ENCODE measurements at places on chromosomes 5 and 9.

DNA sequence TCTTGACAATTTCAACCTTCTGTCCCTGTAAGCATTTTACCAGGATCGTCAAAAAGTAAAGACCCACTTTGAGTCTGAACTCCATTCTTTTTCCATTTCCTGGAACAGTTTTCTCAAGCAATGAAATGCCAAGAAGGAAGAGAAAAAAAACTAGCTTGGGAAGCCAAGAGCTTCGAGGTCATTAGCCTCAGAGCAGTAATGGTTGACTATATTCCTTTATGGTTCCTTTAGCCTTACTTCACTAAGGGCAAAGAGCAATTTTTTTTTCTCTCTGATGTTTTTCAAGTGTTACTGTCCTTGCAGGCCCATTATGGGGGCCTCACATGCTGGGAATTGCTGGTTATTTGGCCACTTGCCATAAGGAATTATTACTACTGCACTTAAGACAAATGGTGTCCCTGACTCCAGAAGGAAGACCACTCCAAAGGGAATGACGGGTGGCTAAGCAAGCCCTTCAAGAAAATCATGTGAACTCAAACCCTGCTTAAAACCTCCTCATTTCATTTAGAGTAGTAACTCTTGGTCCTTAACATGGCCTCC, 37.1 kb downstream of the BNC2 start:
- no peak for DNase-seq

DNA sequence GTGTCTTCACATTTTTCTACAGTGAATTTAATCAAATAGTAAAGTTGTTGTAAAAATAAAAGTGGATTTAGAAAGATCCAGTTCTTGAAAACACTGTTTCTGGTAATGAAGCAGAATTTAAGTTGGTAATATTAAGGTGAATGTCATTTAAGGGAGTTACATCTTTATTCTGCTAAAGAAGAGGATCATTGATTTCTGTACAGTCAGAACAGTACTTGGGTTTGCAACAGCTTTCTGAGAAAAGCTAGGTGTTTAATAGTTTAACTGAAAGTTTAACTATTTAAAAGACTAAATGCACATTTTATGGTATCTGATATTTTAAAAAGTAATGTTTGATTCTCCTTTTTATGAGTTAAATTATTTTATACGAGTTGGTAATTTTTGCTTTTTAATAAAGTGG, 60.4 kb downstream of the MTAP start:
- no peak for DNase-seq

- peak; percentile 81 for DNase-seq
These were observed 2.6 kb downstream of the CDK9 start for GRCh38 chr9:127788337-127789011.

DNA sequence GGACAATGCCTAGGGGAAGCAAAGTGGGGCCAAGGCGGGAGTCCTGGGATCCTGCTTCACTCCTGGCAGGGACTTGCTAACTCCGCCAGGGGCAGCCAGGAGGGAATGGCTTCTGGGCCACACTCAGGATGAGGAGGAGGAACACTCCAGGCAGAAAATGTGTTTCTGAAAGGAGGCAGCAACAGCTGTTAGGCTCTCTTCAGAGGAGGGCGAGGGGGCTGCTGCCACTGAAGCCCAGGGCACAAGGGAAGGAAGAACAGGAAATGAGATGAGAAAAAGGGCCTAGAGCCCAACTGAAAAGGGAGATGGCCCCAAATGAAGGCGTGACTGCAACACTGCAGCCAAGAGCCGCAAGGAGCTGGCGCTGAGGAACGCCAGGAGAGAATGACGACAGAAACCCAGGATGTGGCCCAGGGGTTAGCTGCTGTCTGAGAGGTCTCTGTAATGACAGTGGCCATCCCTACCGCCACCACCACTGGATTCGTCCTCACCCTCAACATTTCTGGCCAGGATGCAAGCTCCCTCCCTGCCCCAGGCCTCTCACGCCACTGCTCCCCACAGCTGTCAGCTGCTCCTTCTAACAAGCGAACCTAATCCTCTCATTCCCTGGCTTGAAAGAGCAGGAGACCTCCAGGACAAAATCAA, 15.8 kb downstream of the PSMB7 start:
- no peak for DNase-seq

DNA sequence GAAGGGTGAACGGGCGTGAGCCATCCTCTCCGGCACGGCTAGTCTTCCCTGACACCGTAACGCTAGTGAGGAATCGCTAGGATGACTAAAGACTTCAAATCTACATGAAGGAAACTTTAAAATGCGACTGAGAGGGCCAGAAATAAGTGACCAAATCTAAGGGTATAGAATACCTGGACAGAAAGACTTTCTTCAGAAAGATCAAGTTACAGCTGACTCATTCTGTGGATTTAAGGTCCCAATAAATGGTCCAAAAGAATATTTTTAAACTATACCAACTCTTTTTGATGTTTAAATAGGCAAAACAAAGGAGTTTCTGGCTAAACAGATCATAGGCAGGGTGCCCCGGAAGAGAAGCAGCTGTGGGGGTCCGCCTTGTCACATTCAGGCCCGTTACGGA, 38.9 kb upstream of the CEP72 start:
- DNase-seq, result no peak

GRCh38 chr5:128358826-128359225, 179.2 kb downstream of the FBN2 start:
- DNase-seq, result no peak

- peak; percentile 29 for DNase-seq
These were observed 13.7 kb downstream of the DOCK2 start for GRCh38 chr5:169650701-169651331.

- DNase-seq, result no peak
These were observed 83.7 kb downstream of the GALNT10 start for GRCh38 chr5:154273963-154274827.

DNA sequence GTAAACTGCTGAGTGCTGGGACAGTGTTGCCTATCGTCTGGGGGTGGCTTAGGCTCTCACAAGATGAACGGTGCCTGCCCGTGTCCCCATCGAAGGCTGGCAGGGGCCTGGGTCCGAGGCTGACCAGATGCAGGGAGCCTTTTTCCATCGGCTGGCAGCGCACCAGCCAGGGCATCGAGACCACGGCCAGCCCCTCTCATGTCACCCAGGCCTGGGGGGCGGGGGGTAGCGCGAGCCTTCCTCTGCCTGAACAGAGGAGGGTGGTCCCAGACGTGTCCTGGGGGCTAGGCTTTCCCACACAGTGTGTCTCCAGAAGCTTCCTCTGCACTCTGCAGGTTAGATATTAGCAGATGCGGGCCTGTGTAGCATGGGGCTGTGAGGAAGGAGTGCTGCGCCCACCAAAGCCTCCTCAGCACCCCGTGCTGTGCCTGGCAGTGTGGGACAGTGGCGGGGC, 17.3 kb downstream of the FGD3 start:
- no peak for DNase-seq

GRCh38 chr5:98927242-98927988, 1.4 kb downstream of the CHD1 start:
- DNase-seq, result peak; percentile 70

- DNase-seq, result no peak
These were observed 10.8 kb upstream of the MGAT1 start for GRCh38 chr5:180813420-180813819.

GRCh38 chr9:69173891-69174615, at the start of gene TJP2:
TSS of gene TJP2 (plus strand) at chr9:69174277. CDS start at chr9:69174373, 96 bp downstream.
- DNase-seq, result peak; percentile 41

DNA sequence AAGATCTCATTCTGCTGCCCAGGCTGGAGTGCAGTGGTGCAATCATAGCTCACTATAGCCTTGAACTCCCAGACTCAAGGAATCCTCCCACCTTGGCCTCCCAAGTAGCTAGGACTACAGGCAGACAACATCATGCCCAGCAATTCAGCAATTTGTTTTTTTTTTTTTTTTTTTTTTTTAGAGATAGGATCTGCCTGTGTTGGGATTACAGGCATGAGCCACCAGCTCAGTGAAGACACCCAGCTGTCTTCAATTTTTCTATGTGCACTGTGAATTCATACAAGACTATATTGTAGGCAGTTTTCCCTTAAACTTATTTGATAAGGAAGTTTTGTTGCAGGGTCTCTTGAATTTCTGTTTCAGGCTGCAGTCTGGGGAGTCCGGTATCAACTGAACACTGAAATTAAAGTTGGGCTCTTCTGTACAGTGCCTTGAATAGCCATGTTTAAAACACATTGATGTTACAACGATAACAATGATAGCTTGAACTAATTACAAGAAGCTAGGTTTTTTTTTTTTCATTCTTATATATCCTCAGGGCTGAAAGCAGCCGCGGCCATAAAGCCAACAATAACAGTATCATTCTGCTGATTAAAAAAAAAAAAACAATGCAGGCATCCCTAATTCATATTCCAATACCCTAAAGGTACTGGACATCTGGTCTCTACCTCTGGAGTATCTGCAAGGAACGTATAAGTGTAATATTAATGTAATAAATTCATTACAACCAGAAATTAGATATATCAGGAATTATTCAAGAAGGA, 63.5 kb downstream of the MPDZ start:
- DNase-seq, result no peak

- no peak for DNase-seq
These were observed 30.3 kb upstream of the PURA start for GRCh38 chr5:140083650-140084049.

GRCh38 chr9:117184173-117184572, 230.7 kb downstream of the ASTN2 start:
- DNase-seq, result no peak

DNA sequence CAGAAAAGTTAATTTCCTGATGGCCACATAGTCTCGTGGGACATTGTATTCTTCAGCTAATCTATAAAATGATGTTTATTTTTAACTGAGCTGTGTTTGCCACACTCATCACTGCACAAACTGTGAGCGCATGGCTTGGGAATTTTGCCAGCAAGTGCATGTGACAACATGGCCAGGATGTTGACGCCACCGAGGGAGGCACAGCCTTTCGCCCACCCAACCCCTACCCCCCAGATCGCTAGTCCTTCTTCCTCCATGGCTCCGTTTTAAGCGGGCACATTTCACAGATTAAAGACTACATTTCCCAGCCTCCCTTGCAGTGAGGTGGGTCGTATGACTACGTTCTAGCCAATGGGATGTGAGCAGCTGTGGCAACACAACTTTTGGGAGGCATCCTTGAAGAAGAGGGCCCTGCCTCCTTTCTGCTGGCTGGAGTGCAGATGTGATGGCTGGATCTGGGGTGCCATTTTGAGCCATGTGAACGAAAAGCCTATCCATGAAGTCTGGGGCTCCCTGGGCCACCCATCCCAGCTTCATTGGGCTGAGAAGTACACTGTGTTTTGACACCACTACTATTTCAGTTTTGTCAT, 7.9 kb downstream of the NRARP start:
- DNase-seq, result no peak

DNA sequence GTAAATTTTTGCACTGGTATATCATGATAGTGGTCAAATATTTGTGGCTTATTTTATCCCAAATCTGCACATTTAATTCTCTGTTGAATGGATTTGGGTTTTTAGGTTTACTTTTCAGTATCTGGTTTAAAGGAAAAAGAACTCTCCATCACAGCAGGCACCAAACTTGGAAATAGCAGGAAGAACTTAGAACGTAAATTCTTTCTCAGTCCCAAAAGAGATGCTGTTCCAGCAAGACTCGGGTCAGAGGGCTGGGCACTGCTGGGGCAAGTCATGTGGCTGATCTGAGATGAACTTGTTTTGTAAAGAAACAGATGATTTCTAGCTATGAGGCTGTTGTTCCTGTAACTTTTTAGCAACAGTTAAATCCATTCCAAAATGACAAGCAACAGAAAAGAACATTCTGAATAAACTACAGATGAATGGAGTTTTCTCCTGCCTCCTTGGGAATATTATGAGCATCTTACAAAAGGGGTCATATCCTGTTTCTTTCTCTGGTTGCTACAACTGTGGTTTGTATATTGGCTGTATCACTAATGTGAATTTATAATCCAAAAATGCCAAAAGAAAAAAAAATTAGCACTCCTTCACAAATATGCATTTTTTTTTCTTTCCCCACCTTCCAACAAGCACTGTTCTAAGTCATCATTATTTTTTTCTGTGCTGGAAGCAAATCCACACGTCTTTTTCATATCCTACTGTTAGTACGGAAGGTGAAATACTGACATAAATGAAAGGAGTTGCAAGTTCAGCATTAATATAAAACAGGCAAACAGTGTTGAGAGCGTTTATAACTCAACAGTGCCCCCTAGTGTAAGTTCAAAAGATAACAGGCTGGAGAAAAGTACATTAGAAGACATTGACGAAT, 31.1 kb downstream of the OR2K2 start:
- DNase-seq, result no peak

GRCh38 chr9:132018957-132019405, 60.7 kb downstream of the MED27 start:
- no peak for DNase-seq

DNA sequence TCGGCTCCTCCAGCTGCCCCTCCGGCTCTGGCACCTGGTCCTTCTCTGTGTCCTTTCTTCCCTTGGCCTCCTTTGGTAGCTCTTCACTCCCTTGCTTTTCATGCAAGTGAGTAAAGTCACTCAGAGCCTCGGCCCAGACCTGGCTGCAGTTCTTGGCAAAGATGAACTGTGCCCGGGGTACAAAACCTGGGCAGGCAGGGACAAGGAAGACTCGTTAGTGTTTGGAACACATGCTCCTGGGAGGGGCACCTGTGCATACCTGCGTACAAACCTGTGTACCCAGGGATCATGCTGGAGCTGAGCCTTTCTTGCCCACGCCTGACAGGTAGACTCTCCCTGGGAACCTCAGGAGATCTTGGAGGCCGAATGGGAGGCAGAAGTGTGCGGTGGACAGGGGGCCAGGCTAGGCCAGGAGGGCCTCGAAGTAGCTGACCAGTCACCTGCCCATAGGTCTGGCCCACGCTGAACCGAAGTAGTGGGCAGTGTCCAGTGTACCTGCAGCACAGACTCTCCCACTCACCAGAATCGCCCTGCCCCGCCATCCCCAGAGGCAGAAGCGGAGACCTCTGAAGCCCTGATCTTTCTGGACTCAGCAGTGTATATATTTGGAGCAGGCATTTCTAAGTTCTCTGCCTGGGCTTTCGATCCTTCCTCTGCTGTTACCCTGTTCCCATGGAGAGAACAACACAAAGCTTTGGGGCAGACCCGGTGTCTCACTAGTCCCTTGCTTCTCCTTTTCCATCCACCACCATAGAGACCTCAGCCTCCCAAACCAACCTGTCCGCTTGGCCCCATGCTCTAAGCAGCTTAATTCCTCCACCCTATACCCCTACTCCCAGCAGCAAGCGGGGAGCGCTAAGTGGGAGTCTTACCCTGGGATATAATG, 41.9 kb upstream of the TESK1 start:
- DNase-seq, result no peak

DNA sequence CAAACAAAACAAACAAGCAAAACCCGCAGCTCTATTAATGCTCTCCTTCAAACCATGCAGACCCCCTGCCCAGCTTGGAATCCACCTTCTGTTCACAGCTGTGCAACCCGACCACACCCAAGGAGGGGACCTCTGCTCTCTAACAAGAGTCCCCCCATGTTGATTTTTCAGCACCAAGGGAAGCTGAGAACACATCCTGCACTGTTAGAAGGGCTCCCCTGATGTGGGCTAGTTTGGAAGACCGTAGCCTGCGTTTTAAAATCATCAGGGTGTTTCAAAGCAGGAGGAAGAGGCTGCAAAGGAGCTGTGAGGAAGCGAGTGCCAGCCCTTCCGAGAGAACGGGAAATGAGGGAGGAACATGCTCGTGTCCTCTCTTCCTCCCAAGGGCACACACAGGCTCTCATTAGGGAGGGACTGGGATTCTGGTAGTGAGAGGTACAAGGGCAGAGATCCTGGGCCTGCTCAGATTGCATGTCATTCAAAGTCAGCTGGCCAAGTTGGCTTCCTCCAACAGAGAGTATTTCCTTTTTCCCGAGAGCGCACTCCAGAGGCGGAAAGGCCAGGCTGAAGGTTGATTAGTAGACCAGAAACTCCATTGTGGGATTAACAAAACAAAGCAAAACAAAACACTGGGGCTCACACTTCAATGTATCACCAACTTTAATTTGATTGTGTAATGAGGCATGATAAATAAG, 185.9 kb downstream of the SEMA6A start:
- no peak for DNase-seq

Data from stimulated activated CD4-positive, alpha-beta T cell treated with anti-CD3 and anti-CD28 coated beads, Interleukin-4, amount 100 ng/mL, for 24 hours (primary cell).